ENCODE measurements at places on chromosomes 5 and 9.
A peak's percentile ranks its signal among the peaks of the same experiment; 100 is the strongest.

DNA sequence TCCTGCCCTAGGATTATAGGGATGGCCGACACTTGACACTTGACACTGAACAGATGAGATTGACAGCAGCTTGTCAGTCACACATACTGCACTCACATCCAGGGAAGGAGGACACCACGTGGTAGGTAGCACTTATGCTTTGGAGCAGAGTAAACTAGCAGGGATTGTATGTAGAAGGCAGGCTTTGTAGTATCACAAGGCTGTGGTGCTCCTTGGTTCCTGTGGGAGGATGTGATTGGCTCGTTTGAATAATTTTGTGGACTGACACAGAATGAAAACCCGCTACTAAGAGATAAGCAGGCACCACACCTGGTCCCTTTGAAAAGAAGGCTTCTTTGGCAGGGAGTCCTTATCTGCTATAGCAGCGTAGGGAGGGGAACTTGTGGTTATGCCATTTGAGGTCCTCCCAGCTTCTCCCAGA lies 63.6 kb upstream of the IL12B start:
- DNase-seq: no peak

- DNase-seq: no peak
These were observed 644.5 kb downstream of the KCTD16 start for GRCh38 chr5:144815131-144815530.

- peak; percentile 93 for DNase-seq
These were observed 6.4 kb upstream of the PURA start for GRCh38 chr5:140107312-140108092.

DNA sequence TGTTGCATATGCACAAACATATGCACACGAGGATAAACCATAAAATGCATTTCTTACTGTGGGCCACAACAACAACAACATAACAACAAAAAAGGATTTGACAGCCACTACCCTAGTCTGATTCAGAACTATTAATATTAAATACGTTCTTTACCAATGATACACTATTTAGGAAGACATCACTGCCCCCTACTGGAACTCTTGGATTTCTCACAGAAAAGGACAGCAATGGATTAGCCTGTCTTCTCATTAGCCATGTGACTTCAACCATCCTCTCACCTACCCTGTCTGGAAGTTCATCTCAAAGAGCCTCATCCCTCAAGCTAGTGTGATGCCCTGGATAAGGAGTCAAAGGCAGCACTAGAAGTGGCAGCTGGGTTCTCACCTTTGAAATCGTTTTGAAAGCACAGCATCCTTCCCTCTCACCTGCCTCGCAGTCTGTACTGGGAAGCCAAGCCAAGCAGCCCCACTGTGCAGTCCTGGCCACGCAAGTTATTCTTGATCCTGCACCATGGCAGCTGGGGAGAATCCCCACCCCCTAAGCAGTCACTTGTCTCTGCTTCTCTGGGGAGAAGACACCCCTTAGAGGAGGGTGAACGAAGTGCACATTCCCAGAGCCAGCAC lies 64.6 kb downstream of the SH3TC2 start:
- no peak for DNase-seq

DNA sequence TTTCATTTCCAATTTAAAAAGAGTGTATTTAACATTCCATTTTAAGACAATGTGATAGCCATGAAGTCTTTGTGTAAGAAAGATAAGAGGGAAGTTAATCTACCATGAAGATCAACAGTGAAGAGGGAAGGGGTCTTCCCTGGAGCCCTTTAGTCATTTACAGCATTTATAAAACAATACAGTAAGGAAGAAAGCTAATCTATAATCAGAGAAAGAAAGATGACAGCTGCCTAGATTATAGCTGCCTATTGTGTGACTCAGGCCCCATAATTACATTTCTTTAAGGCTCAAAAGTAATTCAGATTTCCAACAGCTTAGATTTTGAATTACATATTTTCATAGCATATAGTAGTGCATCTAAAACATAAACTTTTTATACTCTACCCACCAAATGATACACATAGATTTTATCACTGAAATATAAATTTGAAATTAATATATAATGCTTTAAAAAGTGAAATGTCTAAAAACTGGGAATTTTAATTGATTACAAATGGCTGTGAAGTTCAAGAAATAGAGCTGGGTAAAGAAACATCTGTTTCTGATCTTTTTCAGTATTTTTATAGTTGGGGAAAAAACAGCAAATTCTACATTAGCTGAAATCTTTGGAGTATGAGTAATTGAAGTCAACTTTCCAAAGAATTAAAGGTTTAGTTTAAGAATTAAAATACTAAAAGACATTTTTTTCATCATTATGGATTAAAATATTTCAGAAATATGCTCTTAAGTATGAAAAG lies 89.6 kb downstream of the RIC1 start:
- DNase-seq: no peak

- DNase-seq: no peak
These were observed 65.4 kb upstream of the ANKRD55 start for GRCh38 chr5:56298336-56299090.

DNA sequence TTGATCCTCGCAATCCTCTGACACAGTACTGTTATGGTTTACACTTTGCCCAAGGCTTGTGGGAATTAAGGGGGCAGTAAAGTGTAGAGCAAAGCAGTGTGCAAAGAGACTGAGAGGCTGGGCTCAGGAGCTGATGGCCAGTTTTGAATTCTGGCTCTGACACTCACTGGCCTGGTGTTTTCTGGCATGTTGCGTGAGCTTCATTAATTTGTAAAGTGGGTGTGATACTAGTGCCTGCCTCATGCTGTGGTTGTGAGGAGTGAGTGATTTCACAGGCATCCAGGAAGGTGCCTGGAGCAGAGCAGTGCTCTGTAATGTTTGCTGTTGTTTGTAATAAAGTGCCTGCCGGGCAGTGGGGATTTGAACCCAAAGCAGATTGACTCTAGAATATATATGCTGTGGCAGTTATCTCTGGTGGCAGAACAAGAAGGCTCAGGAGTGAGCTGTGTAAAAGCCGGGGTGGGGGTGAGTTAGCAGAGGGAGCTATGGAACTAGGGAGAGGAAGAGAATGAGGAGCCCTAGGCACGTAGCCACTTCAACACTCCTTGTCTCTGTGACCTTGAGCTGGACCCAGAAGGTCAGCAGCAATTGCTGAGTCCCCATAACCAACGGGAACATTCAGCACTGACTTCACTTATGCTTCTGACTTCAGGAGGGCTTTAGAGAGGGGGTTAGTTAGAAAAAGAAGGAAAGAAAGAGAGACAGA lies 108.5 kb downstream of the DOCK2 start:
- DNase-seq: no peak

DNA sequence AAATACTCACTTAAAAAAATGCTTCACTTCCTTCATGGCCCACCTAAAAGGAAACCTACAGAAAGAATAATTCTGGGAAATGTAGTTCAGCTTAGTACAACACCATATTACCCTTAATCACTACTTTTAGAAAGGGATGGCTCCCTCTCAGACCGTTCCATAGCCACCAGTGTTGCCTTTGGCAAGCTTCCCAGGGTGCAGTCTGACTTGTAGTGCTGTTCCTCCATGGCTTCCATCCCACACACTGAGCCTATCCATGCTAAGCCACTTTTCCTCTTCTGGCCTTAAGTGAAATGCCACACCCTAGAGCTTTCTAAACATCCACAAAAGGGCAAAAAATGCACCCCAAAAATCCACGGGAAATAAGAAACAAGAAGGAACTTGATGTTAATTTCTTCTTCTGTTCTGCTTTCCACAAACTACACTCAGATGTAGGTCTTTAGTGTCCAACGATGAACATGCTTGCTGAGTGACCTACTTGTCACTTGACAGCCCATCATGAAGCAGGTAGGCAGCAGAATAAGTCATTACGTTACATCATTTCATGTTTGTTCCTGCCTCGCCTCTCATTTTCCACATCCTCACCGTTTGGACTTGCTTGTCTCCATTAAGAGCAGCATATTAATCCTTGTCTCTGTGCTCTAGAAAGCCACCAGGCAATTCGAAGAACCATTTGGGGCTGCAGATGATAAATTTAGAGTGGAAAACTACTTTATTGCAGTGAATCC lies 391.1 kb upstream of the GRAMD2B start:
- no peak for DNase-seq

- no peak for DNase-seq
These were observed 27.6 kb downstream of the ZNF622 start for GRCh38 chr5:16437977-16438376.

GRCh38 chr9:7328453-7328852 lies 471.1 kb downstream of the DMAC1 start:
- DNase-seq: no peak

GRCh38 chr5:123371575-123372179 lies 51.5 kb downstream of the CEP120 start:
- no peak for DNase-seq

GRCh38 chr5:59758566-59758965 lies 135.0 kb downstream of the PDE4D start:
- no peak for DNase-seq

GRCh38 chr5:141605523-141606277 lies 13.1 kb downstream of the DIAPH1 start:
- DNase-seq: peak; percentile 80

GRCh38 chr9:103941104-103941503 lies 153.0 kb upstream of the SMC2 start:
- DNase-seq: no peak

DNA sequence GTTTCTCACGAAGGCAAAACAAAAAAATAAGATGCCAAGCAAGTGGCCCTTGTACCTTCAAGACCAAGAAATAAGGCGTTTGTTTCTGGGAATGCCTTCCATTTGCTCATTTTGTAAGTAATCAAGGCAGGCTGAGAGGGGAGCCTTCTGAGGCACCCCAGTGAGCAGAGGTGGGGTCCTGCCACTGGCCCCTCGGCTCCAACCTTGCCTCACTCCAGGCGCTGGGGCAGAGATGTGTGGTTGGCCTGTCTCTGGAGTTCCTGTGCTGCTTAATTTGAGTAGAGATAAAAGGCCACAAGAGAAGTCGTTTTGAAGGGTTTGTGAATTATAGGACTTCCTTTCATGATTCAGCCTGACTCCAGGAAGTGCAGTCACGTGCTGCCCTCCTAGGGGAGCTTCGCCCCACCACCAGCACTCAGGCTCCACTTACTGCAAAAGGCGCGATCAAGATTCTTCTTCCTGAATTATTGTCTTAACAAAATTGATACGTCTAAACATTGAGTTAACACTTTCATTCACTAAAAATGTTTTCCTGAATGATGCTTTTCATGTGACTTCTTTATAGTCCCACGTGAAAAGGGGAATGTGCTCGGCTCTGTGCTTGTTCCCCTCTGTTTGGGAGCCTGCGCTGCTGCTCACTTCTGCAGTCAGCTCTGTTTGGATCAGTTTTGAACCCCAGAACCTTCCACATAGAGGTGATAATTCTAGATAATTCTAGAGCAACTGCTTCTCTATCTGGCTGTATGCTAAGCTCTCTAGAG lies 13.7 kb downstream of the SYK start:
- DNase-seq: peak; percentile 37

GRCh38 chr5:40150896-40151295 lies 528.8 kb upstream of the PTGER4 start:
- DNase-seq: no peak

DNA sequence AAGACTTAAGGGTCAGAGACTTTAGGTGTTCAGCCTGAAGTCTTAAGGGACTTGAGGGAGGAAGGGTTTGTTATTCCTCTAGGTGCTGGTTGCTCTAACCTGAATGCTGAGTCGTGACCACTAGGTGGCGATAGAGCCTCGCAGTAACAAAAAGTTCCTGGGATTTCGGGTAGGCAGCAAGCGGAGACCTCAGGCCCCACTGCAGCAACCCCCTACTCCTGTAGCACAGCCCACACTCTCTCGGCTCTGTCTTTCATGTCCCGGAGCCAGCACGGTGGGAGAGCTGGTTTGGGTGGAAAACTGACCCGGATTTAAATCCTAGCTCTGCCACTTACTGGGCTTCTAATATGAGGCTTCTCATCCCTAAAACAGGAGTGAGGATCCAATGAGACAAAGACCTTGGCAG lies 100.3 kb upstream of the PANK3 start:
- DNase-seq: peak; percentile 28

GRCh38 chr5:34822956-34823715 lies 15.8 kb upstream of the TTC23L start:
- no peak for DNase-seq

- no peak for DNase-seq
These were observed 91.8 kb upstream of the TXNDC8 start for GRCh38 chr9:110429453-110429852.

DNA sequence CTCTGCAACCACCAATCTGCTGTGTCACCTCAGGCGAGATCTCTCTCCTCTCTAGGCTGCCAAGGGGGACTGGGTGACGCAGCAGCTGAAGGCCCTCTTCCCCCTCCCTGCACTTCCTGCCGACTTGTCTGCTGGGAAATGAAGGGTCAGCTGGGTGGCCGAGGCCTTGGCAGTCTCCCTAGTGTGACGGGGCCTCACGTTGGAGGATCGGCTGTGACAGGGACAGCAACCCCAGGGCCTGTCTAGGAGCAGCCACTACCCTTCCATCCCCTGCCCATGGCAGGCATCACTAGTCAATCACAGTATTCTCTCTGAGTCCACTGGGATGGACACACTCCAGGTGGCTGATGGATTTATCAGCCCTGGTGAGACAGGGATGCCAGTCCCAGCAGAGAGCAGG lies 107.3 kb upstream of the SARDH start:
- peak; percentile 75 for DNase-seq

DNA sequence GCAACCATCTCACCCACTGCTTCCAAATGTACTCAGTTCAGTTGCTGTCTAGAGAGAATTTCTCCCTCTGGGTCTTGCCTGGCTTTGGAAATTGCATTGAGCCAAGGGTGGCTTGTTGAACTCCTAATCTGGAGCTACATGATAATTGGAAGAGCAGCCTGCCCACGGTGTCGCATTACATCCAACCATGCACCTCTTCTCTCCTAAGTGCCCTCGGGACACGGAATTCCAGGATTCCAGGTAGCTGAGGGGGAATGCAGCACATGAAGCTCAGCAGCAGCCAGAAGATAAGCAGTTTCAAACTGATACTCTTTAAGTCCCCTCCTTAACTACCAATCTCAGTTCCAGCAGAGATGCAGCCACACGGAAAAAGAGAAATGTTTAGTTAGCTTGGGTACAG lies 509.4 kb upstream of the KLF4 start:
- DNase-seq: no peak

- no peak for DNase-seq
These were observed 199.1 kb downstream of the PDE4D start for GRCh38 chr5:59694411-59694810.

- no peak for DNase-seq
These were observed 4.0 kb downstream of the MYOZ3 start for GRCh38 chr5:150665044-150665443.

GRCh38 chr9:125538092-125538473 lies 168.9 kb downstream of the MAPKAP1 start:
- DNase-seq: no peak

DNA sequence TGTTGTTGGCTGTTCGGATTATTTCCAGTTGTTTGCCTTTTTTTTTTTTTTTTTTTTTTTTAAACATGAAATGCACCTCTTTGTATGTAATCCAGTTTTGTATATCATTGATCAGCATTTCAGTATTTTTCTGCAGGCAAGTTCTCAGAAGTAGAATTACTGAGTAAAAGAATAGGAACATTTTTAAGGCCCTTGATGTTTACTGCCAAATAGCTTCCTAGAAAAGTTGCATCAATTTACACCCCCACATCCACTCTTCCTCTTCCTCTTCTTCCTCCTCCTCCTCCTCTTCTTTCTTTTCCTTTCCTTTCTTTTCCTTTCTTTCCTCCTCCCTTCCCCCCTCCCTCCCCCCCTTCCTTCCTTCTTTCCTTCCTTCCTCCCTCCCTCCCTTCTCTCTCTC lies 69.4 kb upstream of the ENTREP1 start:
- no peak for DNase-seq

- no peak for DNase-seq
These were observed 7.0 kb downstream of the XRCC4 start for GRCh38 chr5:83084336-83084735.

GRCh38 chr5:139708877-139709581 lies 60.9 kb downstream of the CXXC5 start:
- DNase-seq: no peak

GRCh38 chr9:8429768-8430167 lies 630.2 kb upstream of the DMAC1 start:
- no peak for DNase-seq
